ENCODE measurements at places on chromosomes 1 and 21.

DNA sequence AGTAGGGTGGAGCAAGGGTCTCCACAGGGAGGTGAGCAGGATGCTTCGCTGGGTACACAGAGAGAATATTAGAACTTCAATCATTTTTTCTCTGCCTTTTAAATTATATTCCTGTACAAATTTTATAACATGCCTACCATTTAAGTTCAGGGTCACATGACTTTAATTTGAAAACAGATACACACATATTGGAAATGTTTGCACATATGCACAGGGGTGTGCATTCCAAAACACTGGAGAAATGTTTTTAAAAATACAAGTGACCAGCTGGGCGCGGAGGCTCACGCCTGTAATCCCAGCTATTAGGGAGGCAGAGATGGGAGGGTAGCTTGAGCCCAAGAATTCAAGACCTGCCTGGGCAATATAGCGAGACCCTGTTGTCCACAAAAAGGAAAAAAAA is 39.7 kb downstream of the NIPAL3 start:
- DNase-seq: no peak

GRCh38 chr1:183884526-183884925 is 79.6 kb downstream of the RGL1 start:
- no peak for DNase-seq

DNA sequence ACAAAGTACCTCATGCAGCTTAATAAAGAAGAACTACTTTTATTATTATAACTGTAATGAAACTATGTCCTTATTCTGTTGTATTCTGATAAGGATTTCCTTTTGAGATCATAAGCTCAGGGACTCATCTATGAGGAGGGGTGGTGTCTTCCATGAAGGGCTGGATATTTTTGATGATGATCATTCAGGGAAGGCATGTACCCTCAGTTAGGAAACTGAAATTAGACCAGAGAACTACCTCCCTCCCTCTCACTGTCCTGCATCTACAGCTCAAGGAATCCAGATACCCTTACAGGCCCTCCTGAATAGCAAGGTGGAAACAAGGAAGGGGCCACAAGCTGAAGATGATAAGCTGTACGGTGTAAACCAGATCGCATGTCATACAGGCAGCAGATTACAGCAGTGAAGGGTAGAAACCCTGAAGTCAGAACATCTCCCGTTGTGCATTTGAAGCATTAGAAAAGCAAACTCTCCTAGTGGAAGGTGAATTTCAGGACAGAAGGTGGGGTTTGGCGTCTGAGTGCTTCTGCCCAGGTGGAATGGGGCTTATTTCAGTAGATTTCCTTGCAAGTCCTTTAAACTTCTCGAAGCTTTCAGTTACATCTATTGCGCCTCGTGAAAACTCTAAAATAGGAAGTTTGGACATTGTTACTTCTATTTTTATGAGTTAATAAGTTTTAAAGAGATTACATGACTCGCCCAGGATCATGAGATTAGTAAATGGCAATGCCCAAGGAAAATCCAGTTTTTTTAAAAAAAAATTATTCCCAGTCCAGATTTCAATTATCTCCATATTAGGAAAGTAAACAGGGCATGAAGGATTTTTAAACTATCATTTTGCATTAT is 101.1 kb upstream of the HNRNPU start:
- no peak for DNase-seq

DNA sequence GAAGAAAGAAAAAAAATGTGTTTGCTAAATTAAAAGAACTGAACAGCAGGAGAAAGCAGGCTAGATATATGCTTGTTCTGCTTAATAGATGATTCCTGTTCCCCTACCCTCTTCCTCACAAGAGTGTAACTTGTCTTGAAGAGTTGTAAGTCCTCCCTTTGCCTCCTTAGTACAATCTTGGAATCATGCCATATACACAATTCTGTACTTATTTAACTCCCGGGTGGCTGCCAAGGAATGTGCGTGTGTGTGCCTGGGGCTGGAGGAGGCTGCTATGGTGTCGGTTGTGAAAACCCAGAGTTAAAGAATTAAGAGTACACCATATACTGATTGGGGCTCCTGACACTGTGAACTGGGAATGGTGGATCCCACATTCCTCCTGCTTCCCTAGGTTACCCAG is 194.2 kb downstream of the SIPA1L2 start:
- peak; percentile 65 for DNase-seq

GRCh38 chr1:74611887-74612286 is 61.7 kb downstream of the ERICH3 start:
- no peak for DNase-seq

DNA sequence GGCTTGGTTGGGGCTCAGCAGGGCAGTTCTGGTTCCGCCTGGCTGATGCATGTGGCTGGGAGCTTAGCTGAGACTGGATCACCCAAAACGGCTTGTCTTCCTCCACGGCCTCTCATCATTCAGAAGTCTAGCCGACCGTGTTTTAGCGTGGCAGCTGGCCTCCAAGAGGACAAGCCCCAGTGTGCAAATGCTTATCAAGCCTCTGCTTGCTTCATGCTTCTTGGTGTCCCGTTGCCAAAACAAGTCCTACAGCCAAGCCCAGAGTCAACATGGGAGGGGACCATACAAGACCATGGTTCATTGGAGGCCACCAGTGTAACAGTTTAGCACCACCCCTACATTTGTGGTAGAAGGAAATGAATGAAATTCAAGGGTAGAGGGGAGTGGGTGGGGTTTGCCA is 10.5 kb upstream of the KDF1 start:
- DNase-seq: no peak
